ENCODE measurements at places on chromosomes 12 and 14. TPM values are rescaled to one million over a fixed set of nuclear protein-coding genes. Genes with fewer than 3 reads are reported as not detected.

The IL26 gene
- not detected for total RNA-seq

The GSC gene
- total RNA-seq, result 19.2 TPM

The VWF gene
- 0.35 TPM for total RNA-seq

The CRY1 gene
- 17.6 TPM for total RNA-seq

The C1R gene
- total RNA-seq, result 850 TPM

The ABCC9 gene
- total RNA-seq, result 1.6 TPM

The TAS2R19 gene
- total RNA-seq, result 0.17 TPM

The KLRB1 gene
- total RNA-seq, result not detected

The SERPINA1 gene
- total RNA-seq, result not detected

The FLVCR2 gene
- 2.2 TPM for total RNA-seq

The ANKS1B gene
- total RNA-seq, result 1.2 TPM

The ARHGAP9 gene
- not detected for total RNA-seq

The PAPOLA gene
- total RNA-seq, result 33.6 TPM

The TCHP gene
- total RNA-seq, result 9.3 TPM

The GPD1 gene
- total RNA-seq, result 1.3 TPM

The RIN3 gene
- 4.9 TPM for total RNA-seq

The CCND2 gene
- 23.9 TPM for total RNA-seq

The BMP4 gene
- total RNA-seq, result 2.3 TPM

The SYT1 gene
- 1.9 TPM for total RNA-seq

The TMEM30B gene
- total RNA-seq, result 0.12 TPM

The LRRC10 gene
- total RNA-seq, result not detected

The RHEBL1 gene
- total RNA-seq, result 0.47 TPM

The AHNAK2 gene
- 58.5 TPM for total RNA-seq

The EFS gene
- 8.6 TPM for total RNA-seq

The DENND5B gene
- total RNA-seq, result 7.1 TPM

The SMCO2 gene
- not detected for total RNA-seq

The KRT72 gene
- total RNA-seq, result not detected

The P2RX2 gene
- not detected for total RNA-seq

The OR10G3 gene
- total RNA-seq, result not detected

The SRRM4 gene
- total RNA-seq, result under 0.01 TPM

The PLCZ1 gene
- not detected for total RNA-seq

The TAS2R7 gene
- total RNA-seq, result not detected

The PMEL gene
- 0.47 TPM for total RNA-seq

The DLGAP5 gene
- 1.1 TPM for total RNA-seq

The ASIC1 gene
- 13.2 TPM for total RNA-seq

The MIP gene
- total RNA-seq, result not detected

The TAMALIN gene
- 17.9 TPM for total RNA-seq

The PPFIBP1 gene
- total RNA-seq, result 36.3 TPM

The CLEC4D gene
- total RNA-seq, result not detected

The CBLN3 gene
- total RNA-seq, result 3.1 TPM

The BLTP3B gene
- total RNA-seq, result 14.2 TPM

The IFNG-AS1 gene
- total RNA-seq, result not detected

The GPRC5A gene
- 8.1 TPM for total RNA-seq

The KRT74 gene
- total RNA-seq, result not detected

Measured in pericardium fibroblast (primary cell).